AG08395 (cell line): ENCODE measurements at places on chromosomes 2 and 18.

DNA sequence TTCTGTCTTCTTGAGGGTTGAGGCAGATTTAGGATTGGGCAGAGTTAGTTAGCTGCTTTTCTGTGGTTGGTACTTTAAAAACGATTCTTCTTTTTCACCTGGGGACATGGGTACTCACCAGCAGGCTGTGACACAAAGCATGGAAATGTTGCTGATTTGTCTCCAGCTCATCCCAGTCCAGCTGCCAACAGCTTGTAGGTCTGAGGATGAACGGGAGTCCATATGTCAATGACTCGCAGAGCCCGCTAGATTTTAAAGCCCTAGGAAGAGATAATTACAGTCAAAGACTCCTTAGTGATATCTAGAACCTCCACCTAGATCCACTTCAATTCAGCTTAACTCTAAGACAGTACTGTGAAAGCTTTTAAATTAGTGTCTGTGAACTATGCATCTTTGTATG is 20.8 kb downstream of the DOK1 start:
- DNase-seq, result no peak

DNA sequence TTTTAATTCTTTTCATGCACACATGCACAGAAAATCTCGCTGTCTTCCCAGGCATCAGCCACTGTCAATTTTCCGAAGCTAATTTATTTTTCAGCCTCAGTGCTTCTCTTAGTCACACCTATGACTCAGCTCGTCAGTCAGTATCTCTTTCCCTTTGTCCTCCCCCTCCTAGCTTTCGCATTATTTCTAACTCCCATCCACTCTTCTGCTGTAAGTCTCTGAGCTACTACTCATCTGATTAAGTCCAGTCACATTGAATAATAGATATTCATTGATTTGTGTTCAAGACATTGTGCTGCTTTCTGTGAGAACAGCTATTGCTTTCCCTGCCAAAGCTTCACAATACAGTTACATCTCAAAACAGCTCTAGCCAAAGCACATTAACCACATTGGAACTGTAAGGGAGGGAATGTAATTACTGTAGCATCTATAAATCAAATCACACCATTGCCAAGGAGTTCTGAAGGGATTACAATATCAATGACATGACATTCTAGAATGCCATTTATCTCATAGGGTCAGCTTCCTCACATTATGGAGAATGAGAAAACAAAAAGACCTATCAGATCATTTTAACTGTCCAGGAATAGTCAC is 89.4 kb downstream of the SCN3A start:
- peak; percentile 3 for DNase-seq

GRCh38 chr2:216774620-216775019 is 79.3 kb upstream of the IGFBP5 start:
- peak; percentile 92 for DNase-seq

DNA sequence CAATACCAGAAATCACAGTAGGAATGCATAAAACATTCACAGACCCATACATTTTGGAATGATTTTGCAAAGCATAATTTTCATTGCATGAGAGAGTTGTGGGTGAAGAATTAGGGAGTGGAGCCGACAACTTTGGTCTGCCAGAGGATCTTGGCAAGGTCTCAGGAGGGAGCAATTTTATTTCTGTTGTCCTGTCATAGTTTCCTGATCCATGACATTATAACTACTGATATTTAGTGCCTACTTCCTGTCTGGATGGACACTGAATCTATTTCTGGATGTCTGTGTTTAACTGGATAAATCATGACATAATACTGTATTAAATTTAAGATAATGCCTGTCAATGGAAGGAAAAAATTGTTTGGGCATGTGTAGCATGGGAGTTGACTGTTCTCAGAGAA is 2.4 kb downstream of the ITGA4 start:
- peak; percentile 18 for DNase-seq

- DNase-seq, result no peak
Measured at GRCh38 chr18:25349926-25350487, 2.0 kb downstream of the ZNF521 start.

- DNase-seq, result no peak
Measured at GRCh38 chr2:222176890-222177289, 121.9 kb downstream of the PAX3 start.

- no peak for DNase-seq
Measured at GRCh38 chr18:44682871-44683221, 2.2 kb downstream of the SETBP1 start.

DNA sequence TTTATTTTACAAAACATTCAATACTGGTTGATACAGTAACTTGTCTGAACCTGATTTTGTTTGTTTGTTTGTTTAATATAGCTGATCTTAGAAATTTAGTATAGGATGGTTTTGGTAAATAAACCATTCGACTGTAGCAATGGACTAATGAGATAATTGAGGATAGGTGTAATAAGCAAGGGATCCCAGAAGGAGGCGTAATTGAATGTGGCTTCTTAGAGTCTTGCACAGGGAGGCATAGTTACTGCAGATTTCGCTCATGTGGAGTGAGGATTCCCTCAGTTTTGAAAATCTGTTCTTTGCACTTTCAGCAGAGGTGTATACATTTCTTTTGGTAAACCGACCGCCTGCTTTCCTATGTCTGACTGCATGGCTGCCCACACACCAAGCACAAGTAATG is 709.6 kb downstream of the SOCS6 start:
- DNase-seq, result no peak

DNA sequence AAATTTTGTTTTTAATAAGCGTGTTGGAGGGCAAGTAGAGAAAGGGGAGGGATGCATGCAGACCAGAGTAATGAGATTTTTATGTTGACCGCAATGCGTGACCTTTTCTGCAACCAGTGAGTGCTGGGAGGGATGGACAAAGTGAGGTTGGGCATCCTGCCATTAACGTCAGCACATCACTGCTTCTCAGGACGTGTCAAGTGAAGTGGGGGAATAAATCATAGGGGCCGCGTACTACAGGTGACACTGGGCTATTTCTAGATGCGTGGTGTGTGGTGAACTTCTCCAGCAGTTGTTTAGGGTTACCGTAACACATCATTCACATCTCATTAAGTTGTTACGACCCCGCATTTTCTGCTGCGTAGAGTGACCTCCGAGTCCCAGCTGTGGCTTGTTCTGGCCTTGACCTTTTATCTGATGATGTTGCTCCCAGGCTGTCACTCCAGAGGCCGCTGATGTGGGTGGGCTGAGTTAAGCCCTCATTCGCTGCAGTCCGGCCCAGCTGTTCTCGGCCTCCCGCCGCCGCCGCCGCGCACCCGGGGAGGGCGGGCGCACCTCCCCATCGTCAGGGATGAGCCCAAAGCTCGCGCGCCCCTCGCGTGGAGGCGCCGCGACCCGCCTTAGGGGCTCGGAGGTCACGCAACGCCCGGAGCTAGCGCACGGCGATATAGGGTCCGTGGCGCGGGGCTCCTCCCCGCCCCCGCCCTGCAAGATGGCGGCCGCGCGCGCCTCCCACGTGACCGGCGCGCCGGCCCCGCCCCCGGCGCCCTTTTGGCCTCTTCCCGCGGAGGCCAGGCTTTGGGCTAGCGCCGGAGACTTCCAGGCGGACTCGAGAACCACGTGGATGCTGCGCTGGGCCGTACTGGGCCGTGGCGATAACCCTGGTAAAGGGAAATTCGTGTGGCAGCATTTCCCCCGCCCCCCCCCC is 3.5 kb downstream of the ZCCHC2 start:
- DNase-seq, result peak; percentile 79

DNA sequence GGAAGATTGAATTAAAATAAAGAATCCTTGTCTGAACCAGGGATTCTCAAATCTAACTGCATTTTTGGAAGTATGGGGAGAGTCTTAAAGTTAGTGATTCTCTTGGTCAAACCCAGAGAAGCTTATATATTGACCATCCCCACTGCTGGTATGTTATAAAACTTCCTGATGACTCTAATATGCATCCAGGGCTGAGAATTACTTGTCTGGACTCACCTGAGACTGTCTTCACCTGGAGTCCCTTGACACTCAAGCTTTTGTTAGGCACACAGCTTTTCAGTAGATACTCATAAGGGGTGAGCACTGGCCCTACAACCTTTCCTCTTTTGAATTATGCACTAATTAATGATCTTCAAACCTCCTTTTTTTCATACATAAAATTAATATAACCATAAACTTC is 149.6 kb upstream of the GULP1 start:
- no peak for DNase-seq

DNA sequence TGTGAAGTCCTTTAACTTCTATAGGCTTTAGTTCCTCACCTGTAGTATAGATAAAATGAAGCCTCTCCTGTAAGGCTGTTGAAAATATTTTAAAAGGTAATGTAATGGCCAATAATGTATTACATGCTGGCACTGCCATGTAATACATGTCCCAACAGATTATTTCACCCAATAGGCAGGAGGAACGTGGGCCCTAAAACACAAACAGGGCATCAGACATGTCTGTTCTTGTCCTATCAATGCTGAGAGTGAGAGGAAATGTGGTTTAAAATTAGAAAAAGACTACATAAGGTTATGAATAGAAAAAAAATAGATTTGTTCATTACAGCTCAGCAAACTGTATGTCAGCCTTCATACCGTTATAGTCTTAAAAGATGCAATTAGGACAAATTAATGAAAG is 492.7 kb upstream of the DDX18 start:
- DNase-seq, result no peak

DNA sequence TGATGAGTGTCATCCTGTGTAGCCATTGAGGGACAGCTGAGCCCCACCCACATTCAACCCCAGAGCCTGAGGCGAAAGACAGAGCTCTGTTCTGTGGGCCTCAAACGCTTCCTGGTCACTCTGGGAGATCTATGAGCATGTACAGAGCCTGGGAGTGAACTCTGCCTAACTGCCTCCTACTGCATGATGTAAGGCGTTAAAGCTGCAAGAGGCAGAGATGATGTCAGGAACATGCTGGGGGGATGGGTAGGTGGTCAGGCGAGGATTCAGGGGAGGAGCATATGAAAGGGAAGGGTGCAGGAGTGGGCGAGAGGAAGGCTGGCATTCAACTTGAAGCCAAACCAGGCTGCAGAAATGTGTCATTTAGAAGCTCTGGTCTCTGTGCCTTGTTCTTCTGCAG is 181.0 kb downstream of the TFCP2L1 start:
- DNase-seq, result no peak

- DNase-seq, result no peak
Measured at GRCh38 chr2:19043893-19044292, 314.5 kb downstream of the OSR1 start.

DNA sequence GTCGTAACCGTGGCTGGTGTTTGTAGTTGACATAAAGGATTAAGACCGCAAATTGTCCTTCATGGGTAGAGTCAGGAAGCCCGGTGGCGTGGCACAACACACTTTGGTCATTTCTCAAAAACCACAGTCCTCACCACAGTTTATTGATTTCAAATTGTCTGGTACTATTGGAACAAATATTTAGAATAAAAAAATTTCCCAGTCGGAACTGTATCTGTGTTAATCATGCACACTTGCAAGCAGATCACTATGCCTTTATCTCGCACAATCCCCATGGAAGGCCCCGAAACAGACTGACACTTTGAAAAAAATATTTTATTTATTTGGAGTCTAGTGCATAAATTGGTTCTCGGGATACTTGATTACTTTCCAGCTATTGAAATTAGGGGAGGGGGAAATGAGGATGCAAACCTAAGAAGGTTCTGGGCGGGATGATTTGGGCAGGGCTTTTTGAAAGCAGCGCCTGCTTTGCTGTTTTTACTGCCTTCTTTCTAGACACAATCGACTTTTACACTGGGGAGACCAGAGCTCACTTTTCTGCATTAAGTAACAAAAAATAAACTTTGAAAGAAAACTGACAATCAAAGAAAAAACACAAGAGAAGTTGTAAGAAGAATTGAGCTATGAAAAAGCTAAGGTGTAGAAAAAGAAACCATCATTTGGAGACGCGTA is 15.4 kb upstream of the HOXD1 start:
- no peak for DNase-seq

DNA sequence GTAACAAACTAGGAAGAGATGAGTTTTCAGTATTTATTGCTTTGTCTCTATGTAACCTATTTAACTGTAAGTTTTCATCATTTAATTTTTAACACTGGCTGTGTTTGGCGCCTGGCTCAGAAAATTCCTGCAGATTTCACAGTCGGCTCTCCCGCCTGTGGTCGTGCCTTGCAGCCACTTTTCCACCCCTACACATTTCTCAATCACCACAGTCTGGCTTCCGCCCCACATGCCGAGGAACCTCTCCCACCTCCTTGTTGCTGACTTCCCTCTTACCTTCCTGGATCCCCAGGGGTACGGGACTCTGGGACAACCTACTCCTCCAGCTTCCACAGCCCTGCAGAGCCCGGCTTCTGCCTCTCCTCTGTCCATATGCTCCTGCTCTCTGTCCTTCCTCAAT is 41.6 kb upstream of the MGAT4A start:
- DNase-seq, result no peak

GRCh38 chr18:58080451-58080850 is 36.4 kb downstream of the NEDD4L start:
- DNase-seq, result no peak

GRCh38 chr2:109268916-109269315 is 139.9 kb downstream of the SH3RF3 start:
- DNase-seq, result no peak

- DNase-seq, result no peak
Measured at GRCh38 chr2:178418426-178418825, 32.5 kb downstream of the PRKRA start.

GRCh38 chr2:119317554-119317953 is 49.1 kb downstream of the C2orf76 start:
- no peak for DNase-seq

GRCh38 chr2:138090330-138090729 is 126.1 kb downstream of the HNMT start:
- DNase-seq, result peak; percentile 72

- DNase-seq, result no peak
Measured at GRCh38 chr2:231708773-231709635, 679 bp downstream of the PTMA start.

GRCh38 chr18:50559752-50560680 is at the start of gene MAPK4:
MAPK4 (plus strand) TSS chr18:50560087; CDS start chr18:50663959, 103,872 bp downstream.
- DNase-seq, result peak; percentile 18

DNA sequence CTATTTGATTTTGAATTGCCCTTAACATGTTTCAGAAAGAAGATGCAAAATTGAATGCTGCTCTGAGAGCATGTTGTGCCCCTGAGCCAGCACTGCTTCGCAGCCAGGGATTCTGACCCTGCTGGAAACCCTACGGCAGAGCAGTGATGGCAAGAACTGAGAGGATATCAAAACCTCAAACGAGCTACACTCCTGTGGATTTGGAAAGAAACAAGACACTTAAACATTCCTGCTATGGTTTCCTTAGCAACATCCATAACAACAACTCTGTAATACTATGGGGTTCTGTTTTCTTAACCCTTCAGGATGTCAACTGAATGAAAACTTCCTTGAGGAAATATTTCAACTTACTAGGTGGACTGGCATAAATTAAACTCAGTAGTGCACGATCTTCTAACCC is 649.1 kb downstream of the NYAP2 start:
- peak; percentile 17 for DNase-seq

- no peak for DNase-seq
Measured at GRCh38 chr2:195651046-195651445, 6.0 kb upstream of the SLC39A10 start.

- no peak for DNase-seq
Measured at GRCh38 chr2:121203591-121204249, 81.3 kb downstream of the TFCP2L1 start.

GRCh38 chr18:49177071-49177470 is 226.3 kb upstream of the SMAD7 start:
- DNase-seq, result no peak
